ENCODE measurements at places on chromosomes 2 and 18.

DNA sequence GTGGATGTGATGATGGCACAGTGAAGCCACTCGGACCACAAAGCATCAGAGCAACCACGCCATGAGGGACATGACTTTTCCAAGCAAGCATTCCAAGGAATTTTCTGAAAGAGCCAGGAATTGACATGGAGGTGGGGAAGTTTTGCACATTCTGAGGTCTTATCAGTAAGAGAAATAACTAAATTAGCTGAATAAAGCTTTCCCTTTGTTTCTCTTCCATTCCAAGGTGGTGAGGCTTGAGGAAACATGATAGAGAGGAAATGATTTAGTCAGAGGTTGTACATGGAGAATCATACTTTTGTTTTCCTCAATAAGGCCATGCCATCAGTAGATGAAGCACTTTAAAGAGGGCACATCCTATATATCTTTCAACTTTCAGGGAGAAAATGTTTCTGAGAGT is 115.7 kb upstream of the MMADHC start:
- no peak for DNase-seq

DNA sequence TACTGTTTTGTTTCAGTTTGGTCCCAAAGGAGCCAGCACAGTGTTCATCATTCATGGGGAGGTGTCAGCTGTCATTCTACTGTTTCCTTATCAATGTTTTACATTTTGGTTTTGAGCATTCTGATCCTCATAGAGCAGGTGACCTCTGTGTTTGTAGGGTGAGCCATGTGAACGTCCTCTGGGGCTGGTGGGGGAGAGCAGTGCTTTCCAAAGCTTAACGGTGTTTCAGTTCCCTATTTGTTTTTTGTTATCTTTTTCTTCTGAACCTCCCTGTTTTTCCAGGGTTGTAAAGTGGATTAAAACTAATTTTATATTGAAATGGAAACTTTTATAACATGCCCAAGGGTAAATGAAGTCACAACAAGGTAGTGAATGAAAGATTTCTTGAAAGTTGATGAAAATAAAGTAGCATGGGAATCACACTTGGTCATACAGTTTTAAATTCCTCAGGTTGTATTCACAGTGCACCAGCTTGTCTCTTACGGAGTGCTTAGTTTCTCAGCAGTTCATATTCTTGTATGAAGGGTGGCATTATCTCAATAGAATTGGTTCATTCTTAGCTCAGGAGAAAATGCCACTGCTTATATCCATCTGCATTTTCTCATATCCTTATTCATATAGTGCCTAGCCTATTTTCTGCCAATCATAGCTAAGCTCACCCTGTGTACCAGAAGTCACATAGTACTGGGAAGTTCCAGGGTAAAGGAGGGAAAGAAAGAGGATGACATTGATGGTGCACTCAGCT is 54.5 kb downstream of the MAP4K4 start:
- DNase-seq = peak; percentile 55

- no peak for DNase-seq
Observed at GRCh38 chr2:187011206-187011832, 162.3 kb upstream of the ZSWIM2 start.

GRCh38 chr2:109247812-109248211 is 118.8 kb downstream of the SH3RF3 start:
- DNase-seq = no peak

GRCh38 chr2:221308507-221309066 is 263.5 kb downstream of the EPHA4 start:
- DNase-seq = no peak

DNA sequence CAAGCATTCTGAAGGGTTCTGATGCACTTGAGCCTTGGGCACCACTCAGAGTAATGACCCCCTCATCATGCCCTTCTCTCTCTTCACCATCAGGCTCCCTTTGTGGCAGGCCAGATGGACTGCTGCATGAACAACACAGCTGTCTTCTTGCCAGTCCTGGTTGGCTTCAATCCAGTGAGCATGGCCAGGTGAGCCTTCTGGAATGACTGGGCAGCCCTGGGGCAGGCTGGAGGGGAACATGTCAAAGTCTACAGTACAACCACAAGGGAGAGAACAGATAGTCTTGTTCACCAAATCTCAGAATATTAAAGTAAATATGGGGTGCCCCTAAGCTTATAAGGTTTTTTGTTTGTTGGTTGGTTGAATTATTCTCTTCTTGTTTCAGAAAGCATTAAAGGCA is 4.4 kb downstream of the GCKR start:
- no peak for DNase-seq

- peak; percentile 91 for DNase-seq
Observed at GRCh38 chr2:36553683-36554082, 44.3 kb downstream of the FEZ2 start.

DNA sequence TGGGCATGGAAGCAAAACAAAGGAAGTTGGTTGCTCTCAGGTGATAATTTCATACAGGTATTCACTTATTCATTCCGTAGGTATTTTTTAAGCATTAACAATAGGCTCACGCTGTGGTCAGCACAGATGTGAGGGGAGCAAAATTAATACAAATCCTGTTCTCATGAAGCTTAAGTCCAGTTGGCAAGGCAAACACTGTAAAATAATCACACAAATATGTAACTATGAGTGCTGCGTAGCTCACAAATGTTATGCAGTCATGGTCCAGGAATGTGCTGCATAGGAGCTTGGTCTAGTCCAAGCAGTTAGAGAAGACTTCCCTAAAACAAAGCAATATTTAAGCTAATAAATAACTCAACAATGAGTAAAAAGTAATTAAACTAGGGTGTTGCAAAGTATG is 23.9 kb downstream of the SP5 start:
- DNase-seq = no peak
